ENCODE measurements at places on chromosomes 7 and 10.

- DNase-seq: no peak
Observed at GRCh38 chr7:116271963-116272886, 61.9 kb downstream of the TES start.

DNA sequence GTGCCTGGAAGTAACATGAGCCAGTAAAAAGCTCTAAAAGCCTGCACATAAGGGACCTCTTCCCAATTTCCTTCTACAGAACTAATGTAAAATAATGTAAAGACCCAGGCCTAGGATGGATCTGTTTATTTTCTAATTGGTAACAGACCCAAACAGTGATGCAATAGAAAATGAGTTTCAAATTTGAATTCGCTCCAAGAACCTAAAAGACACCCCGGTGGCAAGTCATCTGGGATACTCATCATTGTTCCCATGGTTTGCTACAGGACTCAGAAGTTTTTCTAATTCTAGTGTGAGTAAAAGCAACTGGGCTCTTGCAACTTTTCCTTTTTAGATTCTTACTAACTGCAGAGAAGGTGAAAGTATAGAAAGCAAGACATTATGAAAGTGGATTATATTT, 271.3 kb upstream of the CACNA2D1 start:
- no peak for DNase-seq

- DNase-seq: no peak
Observed at GRCh38 chr7:42945821-42946626, 13.8 kb downstream of the MRPL32 start.

- no peak for DNase-seq
Observed at GRCh38 chr10:53597835-53598251, 825.3 kb upstream of the MBL2 start.

DNA sequence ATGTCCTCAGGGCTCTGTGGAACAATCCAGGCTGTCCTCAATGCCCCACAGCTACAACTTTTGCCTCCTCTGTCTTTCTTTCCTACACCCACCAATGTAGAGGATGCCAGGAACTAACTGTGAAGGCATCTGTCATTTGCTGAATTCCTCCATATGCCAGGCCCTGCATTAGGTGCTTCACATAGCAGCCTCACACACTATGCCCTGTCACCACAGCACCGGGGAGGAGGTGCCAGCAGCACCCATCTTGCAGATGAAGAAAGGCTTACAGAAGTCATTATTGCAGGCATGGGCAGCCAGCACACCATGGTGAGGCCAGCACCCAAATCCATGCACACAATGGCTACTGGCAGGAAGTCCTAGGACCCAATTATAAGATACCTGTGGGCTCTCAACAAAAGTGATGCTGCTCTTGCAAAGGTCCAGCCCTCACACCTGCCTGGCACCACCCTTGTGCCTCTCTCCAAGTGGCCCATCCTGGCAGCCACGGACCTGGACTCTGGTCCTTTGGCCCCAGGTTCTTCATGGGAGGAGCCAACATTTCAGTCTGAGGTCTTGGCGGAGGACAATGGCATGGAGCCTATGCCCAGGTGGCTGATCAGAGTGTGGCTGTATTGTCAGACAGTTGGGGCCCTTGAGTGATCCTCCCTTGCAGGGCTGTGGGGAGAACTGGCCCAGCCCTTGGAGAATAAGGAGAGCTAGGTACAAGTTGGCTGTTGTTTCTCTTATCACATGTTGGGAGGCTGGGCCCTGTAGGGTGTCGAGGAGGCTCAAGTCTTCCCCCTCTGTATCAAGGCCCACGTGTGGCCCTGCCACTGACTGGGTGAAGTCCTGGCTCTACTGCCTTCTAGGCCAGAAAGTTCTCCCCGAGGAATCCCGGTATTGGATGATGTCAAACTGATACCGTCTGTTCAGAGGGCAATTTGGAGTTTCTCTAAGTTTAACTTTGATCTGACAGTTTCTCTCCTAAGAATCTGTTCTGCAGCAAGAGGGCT, 14.4 kb upstream of the MYL7 start:
- DNase-seq: no peak

DNA sequence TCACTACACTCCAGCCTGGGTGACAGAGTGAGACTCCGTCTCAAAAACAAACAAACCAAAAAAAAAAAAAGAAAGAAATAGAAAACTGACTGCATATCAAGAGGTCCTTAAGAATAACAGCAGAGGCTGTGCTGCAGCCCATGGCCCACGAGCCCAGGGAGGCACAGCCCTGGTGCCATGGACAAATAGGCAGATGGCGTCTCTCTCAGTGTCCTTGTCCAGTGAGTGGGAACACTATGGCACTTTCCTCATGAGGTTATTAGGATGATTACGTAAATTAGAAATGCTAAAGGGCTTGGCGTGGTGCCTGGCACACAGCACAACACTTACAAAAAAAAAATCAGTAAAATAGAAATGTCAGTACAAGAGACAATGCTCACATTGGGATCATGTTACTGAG, 33.4 kb upstream of the PFKP start:
- no peak for DNase-seq

GRCh38 chr10:26621889-26622711, 75.4 kb upstream of the PDSS1 start:
- no peak for DNase-seq

DNA sequence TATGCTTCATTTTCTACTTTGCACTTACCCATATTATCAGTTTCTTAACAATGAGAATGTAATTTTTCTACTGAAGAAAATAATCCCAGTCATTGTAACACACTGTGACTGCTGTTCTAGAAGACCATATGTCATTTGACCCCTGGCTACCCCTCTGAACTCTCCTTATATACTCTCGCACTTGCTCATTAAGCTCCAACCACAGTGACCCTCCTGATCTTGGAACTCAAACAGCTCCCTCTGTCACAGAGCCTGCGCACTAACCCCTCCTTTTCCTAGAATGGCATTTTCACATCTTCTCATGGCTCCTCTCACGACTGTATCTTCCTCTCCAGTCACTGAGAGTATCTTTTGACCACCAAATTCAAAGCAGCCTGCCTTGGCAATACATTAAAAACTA, 169.7 kb downstream of the CACNA2D1 start:
- DNase-seq: no peak
